GM13976 (cell line): ENCODE measurements at places on chromosomes 16 and 17.

- DNase-seq = no peak
These were observed 3.0 kb downstream of the DCXR start for GRCh38 chr17:82034371-82035011.

- DNase-seq = no peak
These were observed 8.1 kb upstream of the ATXN7L3 start for GRCh38 chr17:44207743-44208142.

GRCh38 chr17:42675348-42675964 is 1.3 kb downstream of the PLEKHH3 start:
- no peak for DNase-seq

DNA sequence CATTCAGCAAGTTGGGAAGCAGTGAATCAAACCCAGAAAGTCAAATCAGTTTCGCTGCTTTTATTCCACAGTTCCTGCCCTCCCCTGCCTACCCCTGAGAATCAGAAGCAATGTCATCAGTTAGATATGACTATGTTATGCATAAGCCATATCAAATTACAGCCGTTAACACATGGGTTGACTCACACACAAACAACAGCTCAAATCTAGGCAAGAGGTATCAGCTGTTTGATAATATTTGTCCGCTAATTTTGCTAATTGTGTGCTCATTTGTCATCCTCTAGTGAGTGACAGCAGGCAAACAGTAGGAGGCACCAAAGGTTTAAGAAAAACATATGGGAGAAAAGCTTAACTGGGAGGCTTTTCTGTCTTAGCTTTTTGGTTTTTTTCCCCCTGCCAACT is 327.4 kb upstream of the CCL2 start:
- DNase-seq = peak; percentile 41

DNA sequence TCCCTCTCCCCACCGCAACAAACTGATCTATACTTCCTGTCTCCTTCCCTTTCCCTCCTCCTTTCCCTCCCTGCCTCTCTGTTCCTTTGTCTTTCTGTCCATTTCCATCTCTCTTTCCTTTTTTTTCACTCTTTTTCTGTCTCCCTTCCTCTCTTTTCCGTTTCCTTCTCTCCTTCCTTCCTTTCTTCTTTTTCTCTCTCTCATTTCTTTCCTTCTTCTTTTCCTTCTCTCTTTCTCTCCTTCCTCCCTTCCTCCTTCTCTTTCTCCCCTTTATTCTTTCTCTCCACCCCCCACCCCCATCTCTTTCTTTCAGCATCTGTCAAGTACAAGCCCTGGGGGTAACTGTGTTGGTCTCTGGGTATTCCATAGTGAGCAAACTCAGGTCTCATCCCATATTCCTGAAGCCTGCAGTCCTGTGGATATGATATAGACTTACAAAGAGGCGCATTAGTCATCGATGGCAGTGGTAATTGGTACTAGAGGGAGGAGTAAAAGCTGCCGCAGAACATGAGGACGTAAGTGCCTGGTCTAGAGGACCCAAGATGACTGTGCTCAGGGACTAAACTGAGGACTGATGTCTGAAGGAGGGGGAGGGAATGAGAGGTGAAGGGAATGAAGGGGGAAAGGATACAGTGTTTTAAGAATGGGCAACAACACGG is 50.4 kb downstream of the VAT1L start:
- DNase-seq = no peak

DNA sequence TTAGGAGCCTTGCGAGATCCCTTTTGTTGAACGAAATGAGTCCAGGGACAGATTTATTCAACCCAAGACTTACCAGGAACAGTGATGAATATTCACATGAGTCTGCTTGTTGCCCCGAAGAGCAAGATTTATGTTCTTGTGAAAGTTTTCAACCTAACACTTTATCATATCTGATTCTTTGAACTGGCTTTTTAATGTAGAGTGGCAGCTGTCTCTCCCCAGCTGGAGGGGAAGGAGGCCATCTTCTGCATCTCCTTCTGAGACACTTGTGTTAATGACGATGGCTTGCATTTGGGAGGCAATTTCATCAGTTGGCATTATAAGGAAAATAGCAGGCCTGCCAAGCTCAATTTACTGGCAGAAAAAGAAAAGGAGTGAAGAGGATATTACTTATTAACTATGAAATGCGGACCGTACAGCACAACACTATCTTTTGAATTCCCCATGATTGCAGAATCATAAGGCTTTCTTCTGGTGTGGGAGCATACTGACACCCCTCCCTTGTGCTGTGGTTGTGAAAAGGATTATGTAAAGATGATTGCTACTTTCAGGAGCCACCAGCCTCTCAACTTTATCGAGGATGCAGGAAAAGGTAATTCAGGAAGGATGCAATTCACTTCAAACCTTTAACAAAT is 35.7 kb downstream of the SMARCE1 start:
- no peak for DNase-seq

GRCh38 chr17:79188048-79188447 is 113.4 kb downstream of the ENGASE start:
- DNase-seq = peak; percentile 80

DNA sequence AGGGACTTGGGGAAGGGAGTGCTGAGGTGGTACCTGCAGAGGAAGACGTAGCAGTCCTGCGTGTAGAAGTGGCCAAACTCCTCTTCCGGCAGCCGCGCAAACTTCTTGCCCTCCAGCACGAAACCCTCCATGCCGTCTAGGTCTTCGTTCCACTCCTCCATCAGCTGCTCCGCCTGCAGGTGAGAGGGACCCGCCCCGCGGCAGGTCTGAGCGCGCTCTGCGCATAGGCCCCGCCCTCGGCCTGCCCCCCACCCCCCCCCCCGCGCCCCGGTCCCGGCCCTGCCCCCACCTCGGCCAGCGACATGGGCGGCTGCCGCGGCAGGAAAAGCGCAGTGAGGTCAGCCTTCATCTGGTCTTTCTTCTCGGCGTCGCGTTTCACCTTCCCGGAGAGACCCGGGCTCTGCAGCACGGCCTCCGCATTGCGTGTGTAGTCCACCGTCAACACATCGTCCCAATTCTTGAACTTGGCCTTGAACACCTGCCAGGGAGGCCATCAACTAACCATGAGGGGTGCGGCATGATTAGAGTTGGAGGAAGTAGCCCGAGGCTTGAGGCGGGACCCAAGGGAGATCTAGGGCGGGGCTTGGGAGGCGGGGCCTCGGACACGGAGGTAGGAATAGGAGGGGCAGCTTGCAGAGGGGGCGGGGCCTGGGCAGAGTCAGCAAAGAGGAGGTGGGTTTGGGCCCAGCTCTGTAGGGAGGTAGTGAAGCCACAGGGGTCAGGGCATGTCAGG is 11.5 kb downstream of the FLII start:
- peak; percentile 67 for DNase-seq

- no peak for DNase-seq
These were observed 70.3 kb downstream of the PMP22 start for GRCh38 chr17:15194859-15195277.

- DNase-seq = no peak
These were observed 1.1 kb downstream of the CHST6 start for GRCh38 chr16:75494184-75494583.

DNA sequence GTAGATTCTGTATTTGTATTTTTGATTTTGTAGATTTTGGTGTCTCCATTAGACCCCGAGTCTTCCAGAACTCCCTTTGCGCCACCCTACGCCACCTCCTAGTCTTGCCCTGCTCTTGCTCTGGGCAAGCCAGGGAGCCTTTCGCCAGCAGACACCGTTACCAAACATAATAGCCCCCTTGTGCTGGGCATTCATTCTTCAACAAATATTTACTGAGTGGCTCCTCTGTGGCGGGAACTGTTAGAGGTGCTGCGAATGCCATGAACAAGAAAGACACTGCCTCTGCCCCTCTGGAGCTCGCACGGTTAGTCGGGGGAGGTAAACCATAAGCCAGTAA is 841 bp upstream of the GPT2 start:
- no peak for DNase-seq

DNA sequence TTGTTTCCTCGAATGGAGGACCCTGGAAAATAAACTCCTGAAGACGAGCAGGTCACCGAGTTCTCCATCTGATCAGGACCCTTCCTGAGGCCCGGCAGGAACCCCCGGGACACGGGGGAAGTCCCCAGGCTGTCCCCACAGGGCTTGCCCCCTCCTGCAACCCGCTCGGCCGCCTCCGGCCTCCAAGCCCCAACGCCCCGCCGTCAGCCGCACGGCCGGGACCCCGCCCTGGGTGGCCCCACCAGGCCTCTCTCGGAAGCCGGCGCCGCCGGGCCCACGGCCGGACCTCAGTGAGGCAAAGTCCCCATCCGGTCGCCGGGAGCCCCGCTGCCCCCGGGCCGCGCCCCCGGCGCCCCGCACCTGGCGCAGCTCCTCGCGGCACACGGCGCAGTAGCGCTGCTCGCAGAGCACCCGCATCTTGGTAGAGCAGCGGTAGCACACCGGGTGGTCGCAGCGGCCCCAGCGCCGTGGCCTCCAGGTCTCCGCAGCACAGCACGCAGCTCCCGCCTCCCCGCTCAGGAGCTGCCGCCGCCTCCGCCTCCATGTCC is 383 bp downstream of the ZNF598 start:
- DNase-seq = no peak
